Stimulated activated CD8-positive, alpha-beta memory T cell treated with anti-CD3 and anti-CD28 coated beads, Interleukin-7, amount 100 ng/mL, for 24 hours (primary cell): ENCODE measurements at places on chromosomes 12 and 14.

- DNase-seq = no peak
These were observed 362.6 kb downstream of the DAD1 start for GRCh38 chr14:22226381-22226780.

- no peak for DNase-seq
These were observed 525.8 kb upstream of the ATP2B1 start for GRCh38 chr12:90234472-90234871.

DNA sequence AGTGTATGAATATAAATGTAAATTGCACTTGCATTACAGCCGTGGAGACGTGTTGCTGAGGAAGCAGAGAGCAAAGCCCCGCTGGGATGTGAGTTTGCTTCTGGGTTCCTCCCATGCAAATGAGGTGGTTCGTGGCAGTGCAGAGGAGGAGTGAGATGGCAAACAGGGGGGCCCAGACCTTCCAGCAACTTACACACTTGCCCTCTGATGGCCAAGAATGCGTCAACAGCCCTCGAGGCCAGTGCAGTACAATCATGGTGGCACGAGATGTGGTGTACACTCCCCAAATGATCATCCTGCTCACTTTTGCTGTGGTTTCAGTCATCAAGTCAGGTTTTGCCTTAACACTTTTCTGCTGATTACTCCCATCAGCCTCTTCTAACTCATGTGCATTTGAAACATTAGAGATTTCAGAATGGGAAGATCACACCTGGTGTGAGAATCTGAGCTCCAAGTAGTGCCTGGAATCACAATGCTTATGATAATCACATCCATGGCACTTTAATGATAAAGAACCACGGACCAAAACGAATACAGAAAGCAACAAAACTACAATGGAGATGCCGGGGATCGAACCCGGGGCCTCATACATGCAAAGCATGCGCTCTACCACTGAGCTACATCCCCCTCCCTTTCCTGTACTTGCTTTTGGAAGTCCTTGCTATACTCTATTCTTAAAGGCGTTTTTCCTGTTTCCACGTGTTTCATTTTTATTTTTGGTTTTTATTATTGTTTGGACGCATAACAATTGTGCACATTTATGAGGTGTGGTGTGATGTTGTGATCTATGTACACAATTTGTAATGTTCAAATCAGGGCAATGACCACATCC is 7.0 kb upstream of the UBC start:
- DNase-seq = no peak

- DNase-seq = no peak
These were observed 690.3 kb downstream of the AACS start for GRCh38 chr12:125755512-125755911.

- no peak for DNase-seq
These were observed at the start of gene VSIG10 for GRCh38 chr12:118103601-118104382. Gene VSIG10, minus strand, starts transcription at chr12:118104011. Its CDS starts 340 bp downstream, at chr12:118103671.

- no peak for DNase-seq
These were observed 873.5 kb upstream of the TMEM132C start for GRCh38 chr12:127393465-127393864.

GRCh38 chr12:103780992-103781391 is 60.0 kb downstream of the NT5DC3 start:
- no peak for DNase-seq

DNA sequence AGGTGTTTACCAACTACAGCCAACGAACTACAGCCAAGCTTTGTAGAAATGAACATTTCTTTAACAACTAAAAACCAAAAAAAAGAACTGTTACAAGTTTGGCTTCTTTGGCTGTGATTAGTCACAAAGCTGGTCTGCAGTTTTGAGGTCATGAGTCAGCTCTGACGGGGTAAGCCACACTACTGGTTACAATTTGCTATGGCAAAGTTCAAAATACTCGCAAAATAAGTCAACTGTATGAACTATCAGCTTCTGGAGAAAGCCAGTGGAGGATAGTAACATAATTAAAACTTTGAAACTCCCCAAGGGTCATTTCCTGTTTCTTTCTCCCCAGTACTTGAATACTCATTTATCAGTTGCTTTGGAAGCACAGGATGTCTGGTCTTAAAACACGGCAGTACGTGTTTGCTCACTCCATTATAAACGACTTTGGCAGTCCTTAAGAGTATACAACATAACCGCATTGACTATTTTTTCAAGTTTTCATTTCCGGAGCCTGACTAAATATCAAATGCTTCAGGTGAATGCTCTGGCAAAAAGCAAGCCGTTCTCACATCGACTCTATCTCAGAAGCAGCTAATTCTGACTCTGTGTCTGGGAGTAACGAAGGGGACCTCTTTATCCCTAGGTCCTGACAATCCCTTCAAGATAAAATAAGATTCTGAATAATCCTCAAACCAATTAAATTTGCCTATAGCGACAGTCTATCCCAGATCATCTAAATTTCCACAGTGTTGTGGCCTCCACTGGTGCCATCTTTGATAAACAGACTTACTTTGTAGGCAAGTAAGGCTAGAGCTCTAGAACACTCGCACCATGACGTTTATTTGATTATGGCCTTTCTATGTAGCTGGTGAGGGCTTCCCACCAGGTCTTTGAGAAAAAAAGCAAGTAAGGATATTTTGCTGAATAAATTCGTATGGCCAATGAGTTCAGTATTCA is 10.6 kb downstream of the PHLDA1 start:
- peak; percentile 30 for DNase-seq

DNA sequence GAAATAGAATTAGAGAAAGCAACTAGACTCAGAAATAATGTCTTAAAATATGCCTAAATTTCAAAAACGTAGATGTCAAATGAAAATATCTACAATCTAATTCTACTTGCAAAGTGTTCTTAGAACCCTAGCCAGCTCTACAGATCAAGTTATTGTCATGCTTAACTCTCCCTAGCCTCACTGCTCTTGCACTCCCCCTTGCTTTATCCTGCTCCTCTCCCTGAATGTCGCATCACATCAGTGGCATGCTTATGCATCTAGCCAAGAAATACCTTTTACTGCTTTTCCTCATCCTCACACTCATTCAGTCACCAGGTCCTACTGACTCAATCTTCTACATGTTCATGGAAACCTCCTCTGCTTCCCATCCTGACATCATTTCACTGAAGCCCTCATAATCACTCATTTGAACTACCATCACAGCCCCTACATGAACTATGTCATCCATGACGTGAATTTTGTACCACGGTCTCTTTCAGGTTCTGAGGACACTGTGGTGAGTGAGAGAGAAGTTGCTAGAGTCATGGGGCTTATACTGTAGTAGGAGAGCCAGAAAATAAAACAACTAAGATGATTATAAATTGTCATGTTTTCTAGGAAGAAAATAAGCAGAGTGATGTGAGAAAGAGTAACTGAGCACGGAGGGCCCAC is 22.6 kb upstream of the CRACR2A start:
- DNase-seq = no peak
